ENCODE measurements at places on chromosomes 13 and 19.

DNA sequence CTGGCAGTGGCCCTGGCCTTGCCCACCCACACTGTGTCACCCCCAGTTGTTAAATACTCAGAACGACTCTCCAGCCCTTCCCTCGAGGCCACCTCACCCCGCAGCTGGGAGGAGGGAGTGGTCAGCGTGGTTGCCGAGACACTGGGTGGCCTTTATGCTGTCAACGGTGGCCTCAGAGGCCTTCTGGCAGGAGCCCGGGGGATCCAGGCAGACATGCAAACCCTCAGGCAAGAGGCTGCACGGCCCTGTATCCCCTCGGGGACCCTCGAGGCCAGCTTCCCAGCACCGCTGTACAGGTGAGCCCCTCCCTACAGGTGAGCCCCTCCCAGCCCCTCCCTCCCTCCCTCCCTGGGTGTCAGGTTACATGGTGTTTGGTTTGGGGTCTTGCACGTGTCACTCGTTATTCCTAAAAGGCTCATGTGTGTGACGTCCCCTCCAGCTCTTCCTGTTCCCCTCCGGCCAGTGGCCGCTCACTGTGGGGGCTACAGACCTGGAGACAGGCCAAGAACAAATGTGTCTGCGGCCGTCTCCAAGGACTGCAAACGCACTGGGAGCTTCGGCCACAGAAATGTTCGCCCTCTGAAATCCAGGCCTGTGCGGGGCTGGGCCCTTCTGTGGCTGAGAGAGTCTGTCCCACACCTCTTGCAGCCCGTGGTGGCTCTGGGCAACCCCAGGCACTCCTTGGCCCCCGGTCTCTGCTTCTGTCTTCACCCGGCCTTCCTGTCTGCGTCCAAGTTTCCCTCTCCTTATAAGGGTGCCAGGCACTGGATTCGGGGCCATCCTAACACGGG, at the start of gene TEKTIP1:
Gene TEKTIP1 (plus strand): TSS at position 210 of the 791 bp plus-strand sequence. CDS start 4 bp downstream, at position 214.
- DNase-seq, result no peak

GRCh38 chr19:56748378-56748777, 76.8 kb upstream of the ZNF835 start:
- DNase-seq, result no peak

DNA sequence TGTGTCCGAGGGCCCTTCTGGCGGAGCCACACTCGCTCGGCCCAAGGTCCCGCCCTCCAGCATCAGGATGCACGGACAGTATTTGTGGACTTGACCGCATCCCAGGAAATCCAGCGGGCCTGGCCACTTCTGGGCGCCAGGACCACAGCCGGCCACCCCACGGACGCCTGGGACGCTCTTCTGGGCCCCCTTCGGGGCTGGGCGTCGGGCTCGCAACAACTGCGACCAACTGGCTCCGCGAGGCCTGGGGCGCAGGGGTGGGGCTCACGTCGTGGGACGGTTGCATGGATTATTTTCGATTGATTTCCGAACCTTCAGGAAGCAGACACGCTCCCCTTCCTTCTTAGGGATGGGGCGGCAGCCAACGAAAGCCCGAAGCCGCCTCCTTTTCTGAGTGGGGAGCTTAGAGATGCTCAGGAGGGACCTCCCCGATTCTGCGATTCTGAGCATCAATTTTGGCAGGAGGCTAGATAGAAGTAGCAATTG, 521 bp upstream of the NUP58 start:
- DNase-seq, result no peak

- DNase-seq, result peak; percentile 95
Observed at GRCh38 chr19:41226053-41226873, 7.2 kb downstream of the AXL start.

DNA sequence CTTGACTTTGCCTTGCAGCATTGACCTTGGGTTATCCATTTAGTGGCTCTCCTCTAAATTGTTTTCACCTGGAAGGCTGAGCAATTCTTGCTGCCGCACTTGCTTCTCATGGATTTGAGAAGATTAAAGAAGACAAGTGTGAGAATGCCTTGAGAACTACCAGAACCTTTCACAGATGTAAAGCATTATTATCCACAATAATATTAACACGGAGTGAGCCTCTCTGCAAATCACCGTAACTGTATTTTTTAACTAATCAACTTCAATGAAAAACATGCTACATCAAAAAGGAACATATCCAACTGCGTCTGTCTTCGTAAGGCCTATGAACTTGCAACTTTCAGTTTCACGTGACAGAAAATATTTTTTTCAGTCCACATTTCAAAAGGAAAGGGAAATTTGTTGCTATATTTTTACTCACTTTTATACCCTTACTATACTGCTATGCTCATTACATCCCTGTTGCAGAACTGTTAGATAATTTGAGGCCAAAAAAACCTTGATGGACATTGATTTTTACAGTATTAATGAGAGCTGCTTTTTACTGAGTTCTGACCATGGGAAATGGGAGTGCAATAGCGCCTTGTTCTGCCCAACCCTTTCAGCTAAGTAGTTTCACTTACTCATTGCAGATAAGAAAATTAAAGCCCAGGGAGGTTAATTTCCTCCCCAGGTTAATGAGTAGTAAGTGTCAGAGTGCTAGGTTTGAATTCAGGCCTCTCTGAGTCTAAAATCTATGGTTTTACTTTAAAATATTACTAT, 93.8 kb upstream of the RAP2A start:
- DNase-seq, result no peak

- DNase-seq, result no peak
Observed at GRCh38 chr13:28344163-28344562, 150.8 kb downstream of the FLT1 start.

DNA sequence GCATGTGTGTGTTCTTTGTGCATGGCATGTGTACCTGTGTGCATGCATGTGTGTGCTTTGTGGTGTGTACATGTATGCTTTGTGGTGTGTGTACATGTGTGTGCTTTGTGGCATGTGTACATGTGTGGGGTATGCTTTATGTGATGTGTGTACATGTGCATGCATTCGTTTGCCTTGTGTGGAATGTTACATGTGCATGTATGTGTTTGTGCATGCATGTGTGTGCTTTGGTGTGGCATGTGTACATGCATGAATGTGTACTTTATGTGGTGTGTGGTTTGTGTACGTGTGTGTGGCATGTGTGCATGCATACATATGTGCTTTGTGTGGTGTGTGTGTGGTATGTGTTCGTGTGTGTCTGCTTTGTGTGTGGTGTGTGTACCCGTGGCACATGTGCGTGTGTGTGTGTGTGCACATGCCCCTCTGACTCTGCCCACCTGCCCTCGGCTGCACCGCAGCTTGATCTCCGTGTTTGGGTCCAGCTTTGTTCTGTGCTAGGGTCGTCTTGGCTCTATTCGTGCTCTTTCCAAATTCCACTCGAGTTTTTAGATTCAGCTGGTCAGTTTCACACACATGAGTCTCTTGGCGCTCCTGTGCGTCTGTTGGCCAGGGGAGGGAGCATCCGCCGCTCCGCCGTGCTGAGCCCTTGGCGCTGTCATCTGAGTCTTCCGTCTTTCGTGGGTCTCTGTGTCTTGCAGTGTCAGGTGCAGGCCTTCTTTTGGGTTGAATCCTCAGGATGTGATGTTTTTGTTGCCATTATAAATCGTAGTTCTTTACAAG, 46.5 kb upstream of the TFDP1 start:
- DNase-seq, result no peak

DNA sequence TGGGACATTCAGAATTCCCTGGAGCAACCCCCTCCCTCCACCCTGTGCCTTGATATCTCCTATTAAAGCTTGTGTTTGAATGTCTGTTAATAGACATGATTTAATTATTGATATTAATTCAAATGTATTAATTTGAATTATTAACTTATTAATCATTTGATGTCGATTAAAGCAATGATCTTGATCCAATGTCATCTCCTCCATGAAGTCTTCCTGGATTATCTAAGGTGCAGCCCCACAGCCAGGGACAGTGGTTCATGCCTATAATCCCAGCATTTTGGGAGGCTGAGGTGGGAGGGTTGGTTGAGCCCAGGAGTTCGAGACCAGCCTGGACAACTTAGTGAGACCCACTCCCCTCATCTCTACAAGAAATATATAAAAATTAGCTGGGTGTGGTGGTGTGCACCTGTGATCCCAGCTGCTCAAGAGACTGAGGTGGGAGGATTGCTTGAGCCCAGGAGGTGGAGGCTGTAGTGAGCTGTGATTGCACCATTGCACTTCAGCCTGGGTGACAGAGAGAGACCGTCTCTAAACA, 9.6 kb downstream of the FEM1A start:
- DNase-seq, result no peak

GRCh38 chr13:69180034-69180433, 927.6 kb upstream of the ATXN8OS start:
- DNase-seq, result no peak

DNA sequence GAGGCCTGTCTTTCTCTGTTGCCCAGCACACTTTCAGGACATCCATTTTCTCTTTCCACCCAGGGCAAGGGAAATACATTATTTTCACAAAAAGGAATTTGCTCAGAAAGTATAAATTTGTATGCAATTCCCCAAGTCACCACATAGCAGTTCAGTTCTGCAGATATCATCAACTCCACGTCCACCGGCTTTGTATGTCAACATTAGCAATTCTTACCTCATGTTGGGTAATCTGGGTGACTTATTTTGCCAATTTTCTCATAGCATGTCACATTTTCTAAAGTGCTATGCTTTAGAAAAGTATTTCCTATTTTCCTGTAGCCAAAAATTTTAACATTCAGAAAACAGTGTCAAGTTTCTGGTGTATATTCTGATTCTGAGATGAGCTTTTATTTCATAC, 501.8 kb downstream of the EFNB2 start:
- DNase-seq, result no peak

- DNase-seq, result peak; percentile 72
Observed at GRCh38 chr19:35643255-35644205, 2.0 kb downstream of the ETV2 start.

DNA sequence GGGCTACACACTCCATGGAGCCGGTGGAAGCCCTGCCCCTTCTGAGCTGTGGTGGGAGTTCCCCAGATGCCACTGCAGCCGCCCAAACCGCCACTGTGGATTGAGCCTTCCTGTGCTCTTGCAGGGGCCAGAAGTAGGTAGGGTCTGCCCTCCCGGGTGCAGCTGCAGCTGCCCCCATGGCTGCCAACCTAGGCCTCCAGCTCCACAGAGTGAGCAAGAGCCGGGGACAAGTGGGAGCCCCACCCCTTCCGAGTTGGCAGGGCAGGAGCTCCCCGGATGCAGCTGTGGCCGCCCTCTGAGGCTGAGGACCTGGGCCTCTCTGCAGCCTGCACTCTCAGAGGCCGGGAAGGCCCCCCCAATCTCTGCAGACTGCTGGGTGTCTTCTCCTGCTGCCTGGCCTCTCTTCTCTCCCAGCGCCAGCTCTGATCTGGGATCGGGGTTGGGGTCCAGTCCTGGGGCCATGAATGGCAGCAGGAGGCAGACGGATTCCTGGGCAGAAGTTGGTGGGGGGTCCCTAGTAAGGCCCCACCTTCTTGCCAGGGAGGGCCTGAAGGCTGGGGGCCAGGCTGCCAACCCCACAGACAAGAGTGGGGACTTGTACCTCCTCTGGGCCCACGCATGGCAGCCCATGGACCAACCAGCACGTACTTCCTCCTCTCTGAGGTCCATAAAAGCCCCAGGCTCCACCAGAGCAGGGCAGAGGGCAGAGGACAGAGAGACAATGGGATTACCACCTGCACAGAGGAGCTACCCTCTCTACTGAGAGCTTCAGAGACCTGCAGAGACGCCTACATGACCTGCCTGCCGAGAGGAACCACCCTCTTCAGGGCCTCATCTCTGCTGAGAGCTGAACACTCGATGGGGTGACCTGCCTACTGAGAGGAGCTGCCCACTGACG, 28.9 kb downstream of the AP2S1 start:
- no peak for DNase-seq

GRCh38 chr13:98505217-98505616, 71.7 kb downstream of the STK24 start:
- no peak for DNase-seq

DNA sequence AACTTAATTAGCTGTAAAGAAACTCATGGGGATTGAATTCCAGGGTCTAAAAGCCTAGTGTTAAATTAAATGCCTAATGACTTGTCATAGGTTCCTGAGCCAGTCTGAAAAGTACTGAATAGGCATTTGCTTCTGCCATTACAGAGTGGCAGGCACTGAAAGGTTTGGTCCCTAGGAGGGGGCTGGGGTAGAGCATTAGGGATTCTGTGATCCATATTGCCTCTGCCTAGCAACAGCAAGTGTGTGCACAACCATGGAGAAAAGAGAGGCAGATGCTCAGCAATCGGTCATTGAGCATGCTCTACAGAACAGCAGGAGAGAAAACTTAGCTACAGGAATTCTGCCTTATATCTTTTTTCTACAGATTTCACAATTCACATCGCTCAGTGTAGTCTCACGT, 133.5 kb downstream of the TRPC4 start:
- no peak for DNase-seq

- DNase-seq, result peak; percentile 29
Observed at GRCh38 chr13:113938246-113938645, 35.6 kb downstream of the C13orf46 start.

DNA sequence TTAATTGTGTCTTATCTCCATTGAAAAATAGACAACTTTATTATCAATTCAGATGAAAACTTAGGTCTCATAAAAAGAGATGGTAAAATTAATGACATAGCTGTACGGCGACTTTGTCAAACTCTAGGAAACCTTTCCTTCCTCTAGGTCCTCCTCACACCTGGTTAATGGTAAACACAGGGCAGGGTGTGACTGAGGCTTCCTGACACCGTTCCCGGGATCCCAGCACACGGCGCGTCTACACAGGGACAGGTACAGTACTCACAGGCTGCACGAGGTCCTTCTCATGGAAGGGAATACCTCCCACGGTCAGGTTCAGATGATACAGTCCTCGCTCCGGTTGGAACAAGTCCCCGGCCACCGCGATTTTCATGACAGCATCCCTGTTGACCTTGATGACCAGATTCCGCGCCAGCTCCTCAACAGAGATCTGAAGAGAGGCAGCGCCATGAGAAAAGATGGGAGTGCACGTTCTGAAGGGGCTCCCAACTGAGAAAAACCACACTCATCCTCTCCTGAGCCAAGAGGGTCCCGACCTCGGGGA, 35.5 kb downstream of the GAS6 start:
- no peak for DNase-seq

DNA sequence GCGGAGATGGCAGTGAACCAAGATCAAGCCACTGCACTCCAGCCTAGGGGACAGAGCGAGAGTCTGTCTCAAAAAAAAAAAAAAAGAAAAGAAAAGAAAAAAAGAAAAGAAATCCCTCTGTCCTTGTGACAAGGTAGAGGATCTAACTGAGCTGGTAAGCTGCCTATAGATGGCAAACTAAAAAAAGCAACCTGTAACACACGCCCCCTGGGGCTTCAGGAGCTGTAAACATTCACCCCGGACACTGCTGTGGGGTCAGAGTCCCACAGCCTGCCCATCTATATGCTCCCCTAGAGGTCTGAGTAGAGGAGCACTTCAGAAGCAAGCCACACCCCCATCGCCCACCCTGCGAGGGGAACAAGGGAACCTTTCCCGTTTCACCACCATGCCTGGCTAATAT, 4.3 kb upstream of the PGPEP1 start:
- DNase-seq, result no peak

GRCh38 chr19:47446534-47447469, 24.9 kb downstream of the SLC8A2 start:
- peak; percentile 28 for DNase-seq

Data from NCI-H226 (cell line).